GM19239 (cell line): ENCODE measurements at places on chromosomes 11 and 22.

DNA sequence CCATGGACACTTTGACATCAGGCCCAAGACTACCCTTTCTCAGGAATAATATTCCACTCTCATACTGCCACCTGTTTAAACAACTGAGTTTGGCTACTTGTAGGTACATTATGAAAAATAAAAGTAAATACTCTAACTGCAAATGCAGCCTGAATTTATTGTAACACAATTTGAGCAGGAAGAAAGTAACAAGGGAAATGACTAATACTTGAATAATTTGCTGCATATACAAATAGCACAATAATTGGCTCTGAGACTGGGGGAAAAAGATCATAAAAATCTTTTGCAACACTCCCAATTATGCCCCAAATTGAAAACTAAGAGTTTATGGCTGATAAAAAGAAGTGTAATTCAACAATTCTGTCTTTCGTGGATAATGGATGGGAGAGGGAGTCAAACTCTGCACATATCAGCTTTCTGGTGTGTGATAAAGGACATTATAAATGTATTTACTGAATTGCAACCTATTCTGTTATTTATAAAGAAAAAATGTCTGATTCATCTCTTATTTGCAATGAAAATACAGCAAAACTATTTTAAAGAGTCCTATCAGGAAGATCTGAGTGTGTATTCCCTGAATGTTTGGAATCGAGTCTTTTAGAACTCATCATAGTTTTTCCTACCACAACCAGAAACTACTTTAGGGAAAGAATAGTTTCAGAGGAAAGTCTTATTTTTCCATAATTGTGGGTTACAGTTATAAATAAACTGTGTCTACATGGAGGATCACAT is 359.0 kb downstream of the JRKL start:
- no peak for DNase-seq

DNA sequence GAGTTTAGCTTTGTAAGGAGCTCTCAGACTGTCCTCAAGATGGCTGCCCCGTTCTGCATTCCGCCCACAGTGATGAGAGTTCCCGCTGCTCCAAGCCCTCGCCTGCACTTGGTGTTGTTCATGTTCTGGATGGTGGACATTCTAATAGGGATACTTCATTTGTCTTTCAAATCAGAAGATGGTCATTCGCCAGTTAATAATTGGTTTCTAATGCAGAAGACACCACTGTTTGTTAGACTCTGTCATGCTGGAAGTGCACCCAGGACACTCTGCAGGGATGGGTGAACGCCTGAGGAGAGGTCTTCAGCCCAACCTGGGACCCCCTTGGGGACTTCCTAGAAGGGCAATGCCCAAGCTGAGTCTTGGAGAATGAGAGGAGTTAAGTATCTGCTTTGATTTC is 836.4 kb downstream of the TBC1D22A start:
- no peak for DNase-seq

DNA sequence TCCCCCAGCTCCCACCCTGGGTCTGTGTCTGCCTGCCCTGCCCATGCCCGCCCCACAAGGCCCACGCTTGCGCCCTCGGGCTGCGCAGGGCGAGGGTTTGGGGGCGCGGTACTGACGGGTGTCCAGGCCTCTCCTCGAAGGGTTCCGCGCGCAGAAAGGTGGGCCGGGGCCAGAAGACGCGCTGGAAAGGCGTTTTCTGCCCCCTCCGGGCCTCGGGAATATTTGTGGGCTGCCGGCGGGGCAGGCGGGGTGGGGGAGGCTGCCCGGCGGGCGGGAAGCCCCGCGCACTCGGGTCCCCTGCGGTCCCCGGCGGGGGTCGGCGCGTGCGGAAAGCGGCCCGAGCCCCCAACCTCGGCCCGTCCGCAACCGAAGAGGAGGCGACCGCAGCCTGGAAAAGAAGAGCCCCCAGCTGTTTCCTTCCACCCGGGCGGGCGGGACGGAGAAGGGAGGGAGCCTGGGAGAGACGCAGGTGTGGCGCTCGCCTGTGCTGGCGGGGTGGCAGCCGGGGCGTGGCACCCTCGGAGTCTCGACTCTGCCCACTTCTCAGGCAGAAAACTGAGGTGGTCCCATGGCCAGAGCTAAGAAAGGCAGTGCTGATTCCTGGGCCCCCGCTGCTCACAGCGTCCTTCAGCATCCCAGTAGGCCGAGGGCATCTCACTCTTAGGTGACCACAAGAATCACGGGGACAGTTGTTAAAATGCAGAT is 59.0 kb downstream of the THAP12 start:
- no peak for DNase-seq

GRCh38 chr11:20003351-20003750 is 156.9 kb downstream of the DBX1 start:
- DNase-seq: no peak

GRCh38 chr22:27985323-27986275 is 66.5 kb upstream of the PITPNB start:
- DNase-seq: no peak

GRCh38 chr11:64803846-64804345 is 882 bp upstream of the MAP4K2 start:
- DNase-seq: no peak

GRCh38 chr22:43539572-43540528 is 128.0 kb downstream of the MPPED1 start:
- no peak for DNase-seq

DNA sequence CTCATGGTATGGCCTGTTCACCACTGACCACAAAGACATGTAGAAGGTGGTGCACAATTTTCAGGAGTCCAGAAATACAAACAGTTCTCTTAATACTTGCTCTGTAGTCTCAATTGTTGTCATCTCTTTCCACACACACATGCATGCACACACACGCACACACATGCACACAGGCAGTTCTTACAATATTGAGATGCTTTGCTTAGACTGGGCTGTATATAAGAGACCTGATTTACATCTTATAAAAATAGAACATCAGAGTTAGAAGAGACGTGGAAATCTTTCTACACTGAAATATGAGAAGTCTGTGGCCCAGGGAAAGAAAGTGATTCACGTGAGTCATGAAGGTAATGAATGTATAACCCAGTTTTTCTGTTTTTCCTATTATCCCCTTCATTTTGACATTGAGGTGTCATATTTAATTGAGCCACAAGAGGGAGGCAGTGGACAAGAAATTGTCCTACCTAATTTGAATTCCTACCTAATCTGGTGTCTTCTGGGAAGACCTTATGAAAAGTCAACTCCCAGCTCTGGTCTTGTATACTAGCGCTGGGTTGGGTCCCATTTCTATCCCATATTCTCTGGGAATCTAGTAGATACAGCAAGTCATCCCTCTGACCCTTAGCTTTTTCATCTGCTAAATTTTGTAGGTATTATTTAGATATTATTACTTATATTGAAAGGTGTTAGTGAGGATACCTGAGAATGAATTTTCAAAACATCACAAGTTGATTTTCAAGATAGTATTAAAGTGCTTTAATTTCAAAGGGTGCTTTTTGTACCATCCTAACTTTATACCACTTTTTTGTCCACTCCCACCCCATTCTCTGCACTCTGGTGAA is 14.9 kb upstream of the MS4A4A start:
- peak; percentile 12 for DNase-seq

- no peak for DNase-seq
These were observed 41.2 kb downstream of the STIM1 start for GRCh38 chr11:3896644-3897043.

DNA sequence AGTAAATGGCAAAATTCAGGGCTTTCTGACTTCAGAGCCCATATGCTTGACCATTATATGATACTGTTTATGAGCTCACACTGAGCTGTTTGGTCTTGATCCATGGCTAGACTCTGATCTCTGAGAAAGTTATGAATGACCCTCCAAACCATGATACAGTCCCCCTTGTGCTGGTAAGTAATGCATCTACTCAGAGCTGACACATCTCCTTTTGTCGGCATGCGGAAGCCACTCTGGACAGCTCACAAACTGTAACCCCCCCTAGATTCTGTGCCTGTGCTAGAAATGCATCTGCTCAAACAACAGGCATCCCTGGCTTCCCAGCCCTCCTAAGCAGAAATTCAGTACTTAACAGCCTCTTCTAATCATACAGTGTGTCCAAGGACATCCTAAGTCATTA is 150.8 kb upstream of the RAG2 start:
- DNase-seq: no peak

GRCh38 chr11:72195518-72196270 is 3.8 kb downstream of the FOLR1 start:
- no peak for DNase-seq

- DNase-seq: no peak
These were observed 58.3 kb downstream of the TMPRSS5 start for GRCh38 chr11:113647856-113648255.
